ENCODE measurements at places on chromosomes 6 and 20.

DNA sequence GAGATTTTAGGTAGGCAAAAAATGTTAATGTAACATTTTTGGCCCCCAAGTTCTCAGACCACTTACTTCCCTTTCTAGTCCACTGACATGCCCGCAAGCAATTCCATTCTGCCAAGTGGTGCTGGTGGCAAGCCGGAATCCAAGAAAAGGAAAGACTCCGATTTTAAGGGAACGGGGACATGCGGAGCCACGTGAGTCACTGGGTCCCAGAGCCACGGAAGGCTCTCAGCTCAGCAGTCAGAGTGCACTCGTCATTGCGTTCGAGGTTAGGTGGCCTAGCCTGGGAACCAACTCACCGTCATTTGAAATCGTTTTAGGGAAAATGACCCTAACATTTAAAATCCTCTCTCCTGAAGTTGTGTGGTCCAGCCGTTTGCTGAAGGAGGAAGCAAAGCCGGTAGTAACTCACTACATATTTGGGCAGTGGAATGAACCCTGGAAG is 711 bp upstream of the SIRT5 start:
- peak; percentile 8 for DNase-seq

DNA sequence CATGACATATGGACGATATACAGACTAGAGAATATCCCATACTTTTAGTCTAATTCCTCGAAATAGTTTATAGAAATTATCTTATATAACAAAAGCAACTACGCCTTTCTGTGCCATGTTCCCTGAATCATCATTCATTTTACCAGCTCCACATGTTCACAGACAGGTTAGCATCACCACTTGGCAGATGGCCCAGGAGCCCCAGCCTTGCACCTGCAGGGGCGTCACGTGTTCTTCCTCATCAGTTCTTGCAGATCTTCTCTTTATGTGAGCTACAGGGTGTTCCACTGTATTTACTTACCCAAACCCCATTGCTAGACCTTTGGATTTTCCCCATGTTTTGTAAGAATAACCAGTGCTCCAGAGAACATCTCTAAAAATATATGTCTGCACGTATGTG is 12.6 kb upstream of the BNIP5 start:
- DNase-seq = no peak

- no peak for DNase-seq
Measured at GRCh38 chr20:51884561-51884960, 82.2 kb upstream of the SALL4 start.

DNA sequence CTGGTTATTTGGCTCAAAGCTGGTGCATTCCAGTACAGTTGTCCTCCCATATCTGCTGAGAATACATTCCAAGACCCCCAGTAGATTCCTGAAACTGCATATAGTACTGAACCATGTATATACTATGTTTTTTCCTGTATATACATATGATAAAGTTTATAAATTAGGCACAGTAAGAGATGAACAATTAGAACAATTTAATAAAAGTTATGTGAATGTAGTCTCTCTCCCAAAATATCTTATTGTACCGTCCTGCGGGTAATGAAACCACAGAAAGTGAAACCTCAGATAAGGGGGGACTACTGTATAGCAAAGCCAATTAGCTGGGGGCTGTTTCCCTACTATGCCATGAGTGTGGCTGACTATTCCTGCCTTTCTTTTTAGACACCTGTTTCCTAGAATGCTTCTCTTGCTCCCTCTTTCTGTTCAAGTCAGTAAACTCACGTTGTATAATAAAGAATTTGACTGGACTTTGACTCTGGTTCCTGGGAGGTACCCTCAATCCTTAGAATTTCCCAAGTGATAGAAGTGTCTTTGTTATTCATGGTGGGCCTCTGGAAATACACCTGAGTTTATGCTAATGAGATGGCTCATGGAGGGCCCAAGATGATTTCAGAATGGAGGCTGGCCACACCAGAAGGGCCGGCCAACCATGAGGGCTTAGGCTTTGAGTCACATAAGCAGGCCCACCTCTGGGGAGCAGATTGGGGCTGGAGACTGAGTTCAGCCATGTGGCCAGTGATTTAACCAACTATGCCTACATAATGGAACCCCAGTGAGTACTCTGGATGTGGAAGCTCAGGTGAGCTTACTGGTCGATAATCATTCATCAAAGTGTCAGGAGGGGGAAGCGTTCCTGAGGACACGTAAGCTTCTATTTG is 689 bp upstream of the BLOC1S5 start:
- no peak for DNase-seq

Data from stimulated activated CD8-positive, alpha-beta memory T cell treated with anti-CD3 and anti-CD28 coated beads, Interleukin-2, amount 100 ng/mL, for 48 hours (primary cell).